ENCODE measurements at places on chromosomes 12 and 14.

- DNase-seq: no peak
Observed at GRCh38 chr12:52049286-52049685, 2.0 kb upstream of the NR4A1 start.

GRCh38 chr14:71749613-71750238 lies 182.5 kb upstream of the RGS6 start:
- no peak for DNase-seq

DNA sequence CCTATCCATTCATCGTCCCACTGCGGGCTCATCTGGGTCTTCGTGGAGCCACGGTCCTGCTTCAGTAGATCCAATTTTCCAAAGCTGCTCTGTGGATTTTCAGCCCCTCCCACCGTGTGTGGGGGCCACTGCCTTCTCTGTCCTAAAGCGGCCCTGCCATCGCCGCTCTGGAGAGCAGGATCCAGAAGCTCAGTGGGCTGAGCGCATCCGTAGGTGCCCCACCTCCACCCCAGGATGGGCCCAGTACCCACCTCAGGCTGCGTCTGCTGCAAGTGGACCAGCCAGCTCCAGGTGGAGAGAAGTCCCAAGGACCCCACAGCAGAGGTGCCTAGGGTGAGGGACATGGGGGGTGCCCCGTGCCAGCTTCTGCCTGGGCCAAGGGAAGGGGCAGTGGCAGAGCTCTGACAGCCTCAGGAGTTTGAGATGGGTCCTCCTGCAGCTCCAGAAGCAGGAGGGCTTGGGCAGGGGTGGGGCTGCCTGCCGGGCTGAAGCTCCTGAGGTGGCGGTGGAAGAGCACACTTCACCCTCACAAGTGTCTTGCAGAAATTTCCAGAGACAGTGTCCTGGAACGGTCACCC lies 148.1 kb upstream of the C14orf180 start:
- no peak for DNase-seq

DNA sequence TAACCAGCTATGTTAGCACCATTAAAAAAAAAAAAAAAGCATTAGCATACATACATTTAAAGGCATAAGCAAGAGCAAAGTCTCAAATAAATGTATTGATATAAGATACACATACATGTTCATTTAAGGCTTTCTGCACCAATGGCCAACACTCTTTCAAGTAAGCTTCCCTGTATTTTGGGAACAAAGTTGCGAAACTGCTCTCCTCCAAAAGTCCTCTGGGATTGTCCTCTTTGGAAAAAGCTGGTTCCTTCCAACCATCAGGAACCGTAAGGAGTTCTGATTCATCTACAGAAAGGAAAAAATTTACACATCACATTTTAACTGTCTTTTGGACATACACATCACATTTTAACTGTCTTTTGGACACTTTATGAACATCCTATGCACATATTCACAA lies 3.2 kb downstream of the KRR1 start:
- DNase-seq: no peak

DNA sequence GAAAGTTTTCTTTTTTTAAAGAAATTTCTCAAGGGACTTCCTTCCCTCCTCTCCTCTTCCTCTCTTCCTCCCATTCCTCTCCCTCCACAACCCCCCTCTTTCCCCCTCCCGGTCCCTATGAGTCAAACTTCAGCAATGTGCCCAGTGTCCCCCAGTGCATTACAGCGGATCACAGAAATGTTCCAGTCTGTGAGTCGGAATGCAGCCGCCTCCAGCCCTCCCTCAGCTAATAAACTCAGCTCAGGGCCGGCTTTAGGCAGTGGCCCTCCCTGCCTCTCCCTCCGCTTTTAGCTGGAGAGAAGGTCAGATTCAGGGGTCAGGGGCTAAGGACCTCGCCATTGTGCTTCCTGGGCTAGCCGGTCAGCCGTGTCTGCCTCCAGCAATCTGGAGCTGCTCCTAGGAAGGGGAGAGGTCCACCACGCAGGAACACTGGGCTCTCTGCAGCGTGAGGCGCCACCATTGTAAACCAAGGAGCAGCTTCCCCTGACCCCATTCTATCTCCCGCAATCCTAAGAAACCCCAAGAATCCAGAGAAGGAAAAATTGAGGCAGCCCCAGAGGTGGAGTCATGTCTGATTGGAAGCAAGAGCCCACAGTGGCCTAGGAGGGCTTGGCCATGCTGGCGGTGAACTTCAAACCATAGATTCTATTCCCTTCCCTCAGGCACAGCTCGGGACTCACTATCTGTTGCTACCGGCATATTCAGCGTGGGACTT lies 1.1 kb upstream of the HDAC7 start:
- DNase-seq: peak; percentile 93

GRCh38 chr12:61880186-61880585 lies 380.0 kb upstream of the USP15 start:
- no peak for DNase-seq

Measured in ELF-1 (cell line).